ENCODE measurements at places on chromosomes 7 and 10. TPM values are rescaled to one million over a fixed set of nuclear protein-coding genes. Genes with fewer than 3 reads are reported as not detected.

- no peak overlapping the region for H3K4me3 ChIP-seq
- H3K27me3 ChIP-seq, result peaks cover 9% of the 10 kb centered on the region
- peaks cover 3% of the 10 kb centered on the region for H3K36me3 ChIP-seq
- peaks cover 11% of the 10 kb centered on the region for H3K4me1 ChIP-seq
- DNase-seq, result no peak
Observed at GRCh38 chr10:89360157-89360556, 17.7 kb upstream of the IFIT1B start.

GRCh38 chr7:104908636-104909035 is 105.4 kb upstream of the KMT2E start:
- no peaks in the 10 kb centered on the region for H3K36me3 ChIP-seq
- DNase-seq, result no peak
- H3K27me3 ChIP-seq, result peaks cover 15% of the 10 kb centered on the region

DNA sequence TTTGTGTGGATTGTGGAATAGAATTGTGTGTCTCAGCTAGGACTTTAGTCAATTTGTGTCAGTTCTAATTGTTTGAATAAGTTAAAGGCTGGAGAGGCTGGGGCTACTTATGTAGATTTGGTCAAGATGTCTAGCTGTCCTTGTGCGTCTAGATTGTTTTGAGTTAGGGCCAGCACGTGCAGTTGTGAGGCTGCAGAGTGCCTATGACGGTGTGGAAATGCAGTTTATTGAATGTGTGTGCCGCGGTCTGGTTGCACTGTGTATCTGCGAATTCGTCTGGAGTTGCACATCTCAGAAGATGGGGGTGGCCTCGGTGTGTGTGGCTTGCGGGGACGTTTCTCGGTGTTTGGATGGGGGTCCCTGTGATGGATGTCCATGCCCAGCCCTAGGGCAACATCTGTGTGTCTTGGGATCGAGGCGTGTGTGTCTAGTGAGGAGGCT is 10.2 kb downstream of the EMX2 start:
- H3K27me3 ChIP-seq, result peaks cover 75% of the 10 kb centered on the region
- no peak overlapping the region for H3K4me3 ChIP-seq
- H3K36me3 ChIP-seq, result peaks cover 5% of the 10 kb centered on the region
- peaks cover 13% of the 10 kb centered on the region for H3K4me1 ChIP-seq
- no peak for DNase-seq

DNA sequence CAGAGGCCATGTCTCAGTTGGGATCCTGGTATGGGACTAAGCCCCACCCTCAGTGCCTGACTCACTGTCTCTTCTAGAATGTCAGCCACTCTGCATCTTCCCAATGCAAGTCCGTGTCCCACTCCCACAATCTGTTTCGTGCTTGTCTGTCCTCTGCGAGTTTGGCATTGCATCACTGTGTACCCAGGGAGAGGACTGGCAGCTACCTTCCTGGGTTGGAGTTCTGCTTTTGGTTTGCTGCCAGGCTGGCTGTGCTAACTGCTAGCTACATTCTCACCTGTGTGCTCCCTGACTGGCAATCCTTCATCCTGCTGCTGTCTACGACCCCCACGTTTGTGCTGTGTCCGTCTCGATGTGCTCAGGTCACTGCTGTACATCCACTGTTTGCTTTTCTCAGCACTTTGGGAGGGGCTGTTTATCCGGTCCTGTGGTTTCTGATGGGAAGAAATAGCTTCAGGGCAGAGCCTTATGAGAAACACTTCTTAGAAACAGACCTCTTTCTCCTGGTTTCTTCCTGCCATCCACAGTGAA is 56.0 kb upstream of the GLI3 start:
- no peaks in the 10 kb centered on the region for H3K4me1 ChIP-seq
- no peak overlapping the region for H3K27ac ChIP-seq
- no peaks in the 10 kb centered on the region for H3K36me3 ChIP-seq
- no peaks in the 10 kb centered on the region for H3K27me3 ChIP-seq
- H3K4me3 ChIP-seq, result no peak overlapping the region
- no peak for DNase-seq

DNA sequence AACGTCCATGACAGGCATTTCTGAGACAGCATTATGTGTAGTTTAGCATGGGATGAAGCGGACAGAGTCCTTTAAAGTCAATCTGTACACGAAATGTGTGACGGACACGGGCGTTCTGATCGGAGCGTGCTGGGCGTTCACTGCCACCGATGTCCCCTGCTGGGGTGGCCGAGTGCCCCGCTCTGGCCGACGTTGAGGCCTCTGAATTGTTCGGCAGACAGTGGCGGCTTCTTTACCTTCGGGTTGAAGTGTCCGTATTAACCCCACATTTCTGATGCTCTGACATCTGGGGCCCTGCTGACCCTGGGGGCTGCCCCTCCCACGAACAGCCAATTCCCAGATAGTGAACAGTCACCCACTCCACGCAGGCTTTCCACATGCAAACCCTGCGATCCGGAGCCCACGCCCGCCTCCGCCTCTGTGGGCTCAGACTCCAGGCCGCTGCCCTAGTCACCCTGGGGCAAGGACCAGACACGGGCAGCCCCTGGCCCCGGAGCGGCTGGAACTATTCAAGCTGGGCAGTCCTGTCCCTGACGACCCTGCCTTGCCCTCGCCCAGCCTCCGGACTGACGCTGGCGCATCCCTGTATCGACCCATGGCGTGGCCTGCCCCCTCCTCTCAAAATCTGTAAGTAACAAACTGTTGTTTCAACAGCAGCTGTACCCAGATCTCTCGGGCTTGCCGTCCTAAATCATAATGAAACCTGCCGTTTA is 445.7 kb downstream of the PTPRN2 start:
- no peaks in the 10 kb centered on the region for H3K4me1 ChIP-seq
- H3K36me3 ChIP-seq, result no peaks in the 10 kb centered on the region
- no peak for DNase-seq

DNA sequence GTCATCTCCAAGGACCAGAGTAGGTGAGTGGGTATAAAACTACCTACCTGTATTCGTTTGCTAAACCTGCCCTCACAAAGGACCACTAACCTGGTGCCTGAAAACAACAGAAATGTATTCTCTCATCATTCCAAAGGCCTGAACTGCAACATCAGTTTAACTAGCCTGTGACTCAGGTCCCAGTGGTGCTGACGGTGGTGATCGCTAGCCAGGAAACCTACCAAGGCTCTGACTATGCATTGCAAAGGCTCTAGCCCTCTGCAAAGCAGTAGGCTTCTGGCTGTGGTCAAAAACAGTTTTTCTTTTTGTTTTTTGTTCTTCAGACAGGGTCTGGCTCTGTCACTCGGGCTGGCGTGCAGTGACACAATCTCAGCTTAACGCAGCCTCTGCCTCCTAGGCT is 107.5 kb downstream of the NPTX2 start:
- no peaks in the 10 kb centered on the region for H3K4me1 ChIP-seq
- H3K27me3 ChIP-seq, result no peaks in the 10 kb centered on the region
- H3K4me3 ChIP-seq, result no peak overlapping the region
- DNase-seq, result no peak
- no peak overlapping the region for H3K27ac ChIP-seq

- H3K36me3 ChIP-seq, result no peaks in the 10 kb centered on the region
- H3K4me1 ChIP-seq, result no peaks in the 10 kb centered on the region
- no peak for DNase-seq
- H3K4me3 ChIP-seq, result no peak overlapping the region
- H3K27me3 ChIP-seq, result peaks cover 5% of the 10 kb centered on the region
- H3K27ac ChIP-seq, result no peak overlapping the region
Observed at GRCh38 chr10:128693493-128694131, 567.4 kb upstream of the MKI67 start.

DNA sequence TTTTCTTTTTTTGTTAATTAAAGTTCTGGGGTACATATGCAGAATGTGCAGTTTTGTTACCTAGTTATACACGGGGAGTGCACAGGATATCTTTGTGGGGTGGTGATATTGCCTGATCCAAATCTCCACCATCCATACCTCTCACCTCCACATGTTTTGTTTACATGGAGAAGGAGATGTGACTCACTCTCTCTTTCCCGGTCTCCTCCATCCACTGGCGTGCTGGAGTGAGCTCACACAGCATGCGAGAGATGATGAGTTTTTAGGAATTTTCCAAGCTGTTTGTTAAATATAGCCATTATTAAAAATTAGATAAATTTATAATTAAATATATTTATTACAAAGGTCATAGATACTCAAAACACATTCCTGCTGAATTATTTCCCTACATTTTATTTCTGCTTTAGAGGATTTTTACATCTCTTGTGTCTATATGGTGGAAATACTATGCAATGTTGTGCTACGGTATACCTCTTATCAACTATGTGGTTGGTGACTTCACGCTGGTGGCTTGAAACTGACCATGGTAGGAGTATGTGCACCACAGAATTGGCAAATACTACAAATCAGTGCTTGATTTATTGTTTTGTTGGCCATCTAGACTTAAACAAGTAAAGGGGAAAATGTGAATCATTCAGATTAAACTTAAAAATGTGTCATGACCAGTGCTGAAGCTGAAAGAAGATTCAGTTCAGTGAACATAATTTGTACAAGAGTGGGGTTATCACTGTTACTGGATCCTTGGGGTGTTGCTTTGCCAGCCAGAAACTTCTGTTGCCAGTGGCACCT is 107.9 kb upstream of the FAM180A start:
- H3K27ac ChIP-seq, result no peak overlapping the region
- H3K36me3 ChIP-seq, result no peaks in the 10 kb centered on the region
- no peak overlapping the region for H3K4me3 ChIP-seq
- H3K27me3 ChIP-seq, result no peaks in the 10 kb centered on the region
- no peaks in the 10 kb centered on the region for H3K4me1 ChIP-seq

GRCh38 chr10:111968647-111969046 is 214.9 kb downstream of the GPAM start:
- no peaks in the 10 kb centered on the region for H3K36me3 ChIP-seq
- no peaks in the 10 kb centered on the region for H3K27me3 ChIP-seq
- no peaks in the 10 kb centered on the region for H3K4me1 ChIP-seq
- no peak for DNase-seq

GRCh38 chr10:103540722-103541121 is 47.2 kb downstream of the NEURL1 start:
- no peak overlapping the region for H3K27ac ChIP-seq
- H3K36me3 ChIP-seq, result no peaks in the 10 kb centered on the region
- peaks cover 12% of the 10 kb centered on the region for H3K4me1 ChIP-seq
- no peak overlapping the region for H3K4me3 ChIP-seq
- no peak for DNase-seq

DNA sequence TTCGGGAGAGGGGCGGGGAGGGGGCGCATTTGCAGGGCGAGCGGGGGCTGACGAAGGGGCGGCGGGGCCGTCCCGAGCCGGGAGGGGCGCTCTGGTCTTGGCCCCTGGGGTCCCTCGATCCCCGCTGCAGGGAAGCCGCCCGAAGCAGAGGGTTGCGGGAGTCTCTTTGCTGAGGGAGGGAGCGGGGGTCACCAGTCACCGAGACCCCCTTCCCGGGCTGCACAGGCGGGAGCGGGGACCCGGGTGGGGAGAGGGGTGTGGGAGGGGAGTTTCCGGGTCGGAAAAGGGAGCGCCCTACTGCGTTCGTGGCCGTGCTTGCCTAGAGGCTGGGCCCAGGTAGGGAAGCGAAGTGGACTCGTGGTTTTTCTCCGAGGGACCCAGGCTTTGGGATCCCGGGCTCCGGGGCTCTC is 422 bp downstream of the AP1S1 start:
- peaks cover 12% of the 10 kb centered on the region for H3K4me1 ChIP-seq
- no peak for DNase-seq
- peaks cover 8% of the 10 kb centered on the region for H3K36me3 ChIP-seq
- H3K27me3 ChIP-seq, result peaks cover 25% of the 10 kb centered on the region

DNA sequence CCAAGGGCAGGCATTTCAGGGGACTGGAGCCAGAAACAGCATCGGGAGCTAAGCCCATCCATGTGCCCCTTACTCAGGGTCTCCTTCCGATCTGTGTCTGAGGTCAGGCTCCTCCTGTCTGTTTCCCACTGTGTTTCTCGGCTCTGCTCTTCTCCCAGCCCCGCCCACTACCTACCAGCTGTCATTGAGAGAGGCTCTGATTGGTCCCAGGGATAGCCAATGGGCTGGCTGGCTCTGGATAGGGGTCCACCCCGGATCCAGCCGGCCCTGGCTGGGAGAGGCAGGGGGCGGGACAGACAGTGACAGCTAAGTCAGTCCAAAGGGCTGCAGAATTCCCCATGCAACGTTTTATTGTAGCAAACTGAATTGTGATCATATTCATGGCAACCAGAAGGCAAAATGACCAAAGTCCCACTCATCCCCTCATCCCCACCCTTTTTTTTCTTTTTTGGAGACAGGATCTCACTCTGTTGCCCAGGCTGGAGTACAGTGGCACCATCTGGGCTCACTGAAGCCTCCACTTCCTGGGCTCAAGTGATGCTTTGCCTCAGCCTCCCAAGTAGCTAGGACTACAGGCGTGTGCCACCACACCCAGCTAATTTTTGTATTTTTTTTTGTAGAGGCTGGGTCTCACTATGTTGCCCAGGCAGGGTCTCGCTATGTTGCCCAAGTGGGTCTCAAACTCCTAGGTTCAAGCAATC is 76.3 kb downstream of the CLIP2 start:
- H3K27me3 ChIP-seq, result no peaks in the 10 kb centered on the region
- H3K27ac ChIP-seq, result no peak overlapping the region
- DNase-seq, result no peak
- no peaks in the 10 kb centered on the region for H3K36me3 ChIP-seq

GRCh38 chr10:29473406-29474100 is 161.2 kb downstream of the SVIL start:
- DNase-seq, result no peak
- H3K36me3 ChIP-seq, result peaks cover 3% of the 10 kb centered on the region
- H3K4me1 ChIP-seq, result peaks cover 9% of the 10 kb centered on the region
- no peak overlapping the region for H3K4me3 ChIP-seq

DNA sequence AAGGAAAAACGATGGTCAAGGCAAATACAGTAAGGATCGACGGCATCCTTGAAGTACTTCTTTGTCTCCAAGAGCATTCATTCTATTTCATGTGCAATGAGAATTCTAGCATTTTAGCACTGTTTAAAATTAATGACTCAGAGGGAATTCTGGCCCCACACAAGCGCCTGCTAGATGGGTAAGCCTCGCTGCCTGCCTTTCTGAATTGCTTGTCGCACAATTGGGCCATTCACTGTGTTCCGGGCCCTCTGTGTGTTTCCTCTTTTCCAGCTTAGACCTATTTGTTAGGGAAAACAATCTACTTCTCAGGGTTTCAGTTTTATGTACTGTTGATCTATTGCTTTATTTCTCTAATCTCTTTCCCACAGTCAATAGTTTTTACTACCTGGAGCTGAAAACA is 204.7 kb upstream of the ZNF32 start:
- no peaks in the 10 kb centered on the region for H3K36me3 ChIP-seq
- no peak overlapping the region for H3K27ac ChIP-seq
- H3K4me1 ChIP-seq, result peaks cover 3% of the 10 kb centered on the region
- DNase-seq, result no peak
- H3K27me3 ChIP-seq, result peaks cover 3% of the 10 kb centered on the region
- H3K4me3 ChIP-seq, result no peak overlapping the region

Gene GARIN1A
- 1.9 TPM for total RNA-seq

Gene ITIH5
- total RNA-seq, result not detected

Gene MRPS17
- total RNA-seq, result 15.3 TPM

Gene DNAJC12
- total RNA-seq, result 4.1 TPM

Gene COL1A2
- 0.47 TPM for total RNA-seq

Gene AGBL3
- 6.7 TPM for total RNA-seq

Gene ZNF487
- 3.3 TPM for total RNA-seq

Gene SP8
- not detected for total RNA-seq

Data from activated naive CD8-positive, alpha-beta T cell treated with anti-CD3 and anti-CD28 coated beads, Interleukin-2, amount 10 ng/mL, durations not matched to agents 7 days and 5 days (primary cell).